ENCODE measurements at places on chromosomes 5 and 9.

- no peak for DNase-seq
Observed at GRCh38 chr5:93598091-93599000, 15.3 kb downstream of the NR2F1 start.

DNA sequence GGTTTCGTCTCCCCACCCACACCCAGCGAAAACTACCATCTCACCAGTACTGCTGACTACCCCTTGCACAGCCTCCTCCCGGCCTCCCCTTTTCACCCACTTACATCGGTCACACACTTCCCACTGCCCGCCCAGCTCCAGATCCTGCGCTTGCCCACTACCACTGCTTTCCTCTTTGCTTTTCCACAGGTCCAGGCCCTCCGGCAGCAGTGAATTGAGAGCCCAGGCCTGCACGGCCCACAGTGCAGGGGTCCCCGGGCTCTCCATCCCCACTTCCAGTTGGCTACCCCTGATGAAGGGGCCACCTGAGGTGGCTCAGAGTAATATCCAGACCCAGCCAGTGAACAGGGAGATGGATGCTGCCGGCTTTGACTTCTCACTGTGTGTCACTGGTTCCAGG lies 120.2 kb upstream of the FSTL4 start:
- no peak for DNase-seq

DNA sequence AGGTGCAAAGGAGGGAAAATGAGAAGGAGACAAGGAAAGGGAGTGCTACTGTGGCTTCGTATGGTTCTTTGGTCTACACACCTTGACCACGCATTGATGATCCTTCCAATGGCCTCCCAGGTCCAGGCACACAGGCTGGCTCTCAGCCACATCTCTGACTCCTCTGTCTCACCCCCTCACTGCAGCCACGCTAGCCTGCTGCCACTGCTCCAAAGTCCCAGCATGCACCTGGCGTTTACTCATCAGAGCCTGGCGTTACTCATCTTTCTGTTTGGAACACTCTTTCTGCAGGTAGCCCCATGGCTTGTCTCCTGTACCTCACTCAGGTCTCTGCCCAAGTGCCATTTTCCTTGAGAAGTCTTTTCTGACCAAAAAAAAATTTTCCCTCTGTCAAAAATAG lies 195.5 kb downstream of the SNCAIP start:
- no peak for DNase-seq

- no peak for DNase-seq
Observed at GRCh38 chr5:170590566-170590965, 86.7 kb downstream of the KCNIP1 start.

- no peak for DNase-seq
Observed at GRCh38 chr5:151683986-151684588, 2.6 kb downstream of the SPARC start.

DNA sequence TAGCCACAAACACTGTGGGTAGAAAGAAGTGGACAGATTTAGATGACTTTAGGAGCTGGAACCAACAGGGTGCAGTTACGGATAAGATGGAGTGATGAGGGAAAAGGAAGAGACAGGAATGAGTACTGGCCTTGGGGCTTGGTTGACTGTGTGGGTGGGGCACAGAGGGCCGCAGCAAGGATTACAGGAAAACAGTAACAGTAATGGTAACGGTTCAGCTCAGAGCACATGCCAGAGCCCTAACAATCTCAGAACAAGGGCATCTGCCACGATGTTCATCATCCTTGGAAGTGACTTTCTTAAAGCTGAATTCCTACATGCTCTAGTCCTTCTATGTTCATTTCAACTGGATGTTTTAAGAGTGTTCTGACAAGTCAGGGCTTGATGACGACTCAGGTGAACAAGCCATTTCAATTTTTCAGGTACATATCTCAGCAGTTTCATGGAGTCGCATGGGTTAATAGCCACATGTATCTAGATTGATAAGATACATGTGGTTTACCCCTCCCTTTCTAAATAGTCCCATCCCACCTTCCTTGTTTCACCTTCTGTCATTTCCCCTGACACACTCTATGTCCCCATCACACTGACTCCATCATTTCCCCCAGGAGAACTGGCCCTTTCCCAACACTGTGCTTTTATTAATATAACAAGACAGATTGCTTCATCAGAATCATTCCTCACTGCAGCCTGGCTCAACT lies 65.0 kb downstream of the CEMIP2 start:
- DNase-seq: no peak

DNA sequence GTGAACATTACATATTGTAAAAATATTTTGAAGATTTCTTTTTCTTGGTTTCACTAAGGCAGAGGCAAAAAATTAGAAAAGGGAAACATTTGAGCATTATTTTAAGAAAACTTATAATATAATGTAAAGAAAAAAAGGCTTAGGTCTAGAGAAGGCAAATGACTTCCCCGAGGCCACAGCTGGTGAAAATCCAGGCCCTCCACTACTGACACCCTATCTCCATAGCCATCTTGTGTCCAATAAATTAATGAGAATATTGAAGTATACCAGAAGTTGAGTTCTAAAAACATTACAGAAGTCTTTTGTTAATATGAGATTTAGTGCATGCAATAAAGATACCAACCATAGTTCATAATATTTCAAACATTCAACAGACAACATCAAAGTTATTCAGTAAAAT lies 459.9 kb upstream of the RORB start:
- no peak for DNase-seq

DNA sequence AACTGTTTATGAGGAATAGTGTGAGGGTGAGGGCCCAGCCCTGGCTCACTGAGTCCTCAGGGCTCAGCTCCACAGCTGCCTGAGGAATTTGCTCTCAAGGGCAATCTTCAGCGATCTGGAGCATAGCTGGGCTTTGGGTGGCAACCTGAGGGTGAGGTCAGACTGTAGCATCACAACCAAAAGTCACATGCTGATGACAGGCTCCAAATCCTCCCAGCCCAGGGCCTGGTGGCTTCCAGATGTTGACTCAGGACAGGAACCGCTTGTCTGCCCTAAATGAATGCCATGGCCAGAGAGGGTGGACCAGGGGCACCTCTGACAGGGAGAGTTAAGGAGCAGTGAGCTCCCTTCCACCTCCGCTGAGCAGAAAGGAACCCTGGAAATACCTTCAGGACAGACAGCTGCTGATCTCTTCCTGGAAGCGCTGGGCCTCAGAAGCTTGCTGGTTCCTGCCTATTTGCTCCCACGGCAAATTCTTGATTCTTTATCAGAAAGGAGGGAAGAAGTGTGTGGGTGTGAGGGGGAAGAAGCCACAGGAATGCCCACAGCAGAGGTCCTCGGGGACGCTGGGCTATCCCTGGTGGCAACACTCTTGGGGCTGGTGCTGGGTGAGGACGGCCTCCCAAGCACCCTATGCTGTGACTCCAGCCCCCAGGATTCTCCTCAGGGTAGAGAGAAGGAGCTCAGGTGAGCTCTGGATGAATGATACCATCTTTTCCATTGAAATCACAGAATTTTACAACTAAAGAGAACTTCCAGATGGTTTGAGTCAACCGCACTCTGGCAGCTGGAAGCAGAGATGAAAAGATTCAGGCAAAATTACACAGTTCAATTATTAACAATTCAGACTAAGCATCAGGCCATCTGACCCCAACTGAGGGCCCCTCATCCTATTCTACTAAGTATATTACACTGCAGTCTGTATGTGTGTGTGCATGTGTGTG lies 13.8 kb upstream of the CTSL start:
- no peak for DNase-seq

DNA sequence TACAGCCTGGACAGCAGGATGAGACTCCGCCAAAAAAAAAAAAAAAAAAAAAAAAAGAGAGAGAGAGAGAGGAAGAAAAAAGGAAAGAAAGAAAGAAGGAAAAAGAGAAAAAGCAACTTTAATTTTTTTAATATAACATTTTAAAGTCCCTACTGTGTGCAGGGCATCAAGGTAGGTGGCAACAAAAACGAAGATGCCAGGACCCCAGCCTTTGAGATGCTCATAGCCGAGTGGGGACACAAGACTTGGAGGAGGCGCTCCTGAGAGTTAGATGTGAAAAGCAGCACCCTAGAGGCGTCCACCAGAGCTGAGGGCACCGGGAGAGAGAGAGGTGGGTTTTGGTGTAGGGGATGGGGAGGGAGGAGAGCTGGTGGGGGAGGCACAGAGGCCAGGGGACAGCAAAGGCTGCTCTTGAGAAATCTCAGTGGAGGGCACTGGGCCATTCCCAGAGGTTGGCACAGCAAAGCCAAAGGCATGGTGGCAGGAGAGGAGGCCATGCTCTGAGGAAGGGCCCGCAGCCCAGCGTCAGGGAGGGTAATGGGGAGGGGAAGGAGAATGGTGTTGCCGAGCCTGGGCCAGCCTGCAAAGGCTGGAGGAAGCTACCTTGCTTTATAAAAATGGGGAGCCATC lies 135.6 kb downstream of the C9orf50 start:
- no peak for DNase-seq

DNA sequence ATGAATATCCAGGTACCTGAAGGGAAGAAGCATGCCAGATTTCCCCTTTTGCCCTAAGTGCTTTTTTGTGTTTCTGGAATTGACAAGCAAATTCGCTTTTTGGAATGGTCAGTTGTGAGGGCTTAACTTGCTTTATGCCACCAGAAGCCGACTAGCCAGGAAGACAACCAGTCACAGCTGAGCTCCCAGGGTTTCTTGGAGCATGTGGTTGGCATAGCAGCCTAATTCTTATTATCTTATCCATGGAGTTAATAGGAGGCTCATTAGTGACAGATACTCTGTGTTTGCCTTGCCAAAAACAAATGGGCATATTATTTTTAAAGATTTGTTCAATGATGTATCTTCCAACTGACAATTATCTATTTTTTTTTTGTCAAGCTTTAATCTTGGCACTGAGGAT lies 500.7 kb downstream of the PTPRD start:
- DNase-seq: no peak

- no peak for DNase-seq
Observed at GRCh38 chr5:119342406-119342805, 13.4 kb upstream of the TNFAIP8 start.

DNA sequence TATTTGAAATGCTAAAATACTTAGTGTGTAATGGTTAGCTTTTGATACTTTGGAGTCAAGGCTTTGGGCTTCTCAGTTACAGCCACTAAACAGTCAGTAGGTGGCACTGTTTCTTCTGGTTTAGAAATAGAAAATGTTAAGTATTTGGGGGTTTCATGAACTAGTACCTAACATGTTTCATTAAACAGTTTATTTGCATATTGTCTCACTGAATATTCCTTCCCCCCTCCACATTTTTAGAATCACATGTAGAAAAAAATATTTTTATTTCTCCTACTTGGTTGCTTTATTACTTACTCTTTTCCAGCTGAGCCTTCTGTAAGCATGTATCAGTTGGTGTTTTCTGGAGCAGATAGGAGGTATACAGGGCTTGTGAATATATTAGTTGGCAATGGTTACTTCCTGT lies 48.0 kb downstream of the IPO11 start:
- no peak for DNase-seq

DNA sequence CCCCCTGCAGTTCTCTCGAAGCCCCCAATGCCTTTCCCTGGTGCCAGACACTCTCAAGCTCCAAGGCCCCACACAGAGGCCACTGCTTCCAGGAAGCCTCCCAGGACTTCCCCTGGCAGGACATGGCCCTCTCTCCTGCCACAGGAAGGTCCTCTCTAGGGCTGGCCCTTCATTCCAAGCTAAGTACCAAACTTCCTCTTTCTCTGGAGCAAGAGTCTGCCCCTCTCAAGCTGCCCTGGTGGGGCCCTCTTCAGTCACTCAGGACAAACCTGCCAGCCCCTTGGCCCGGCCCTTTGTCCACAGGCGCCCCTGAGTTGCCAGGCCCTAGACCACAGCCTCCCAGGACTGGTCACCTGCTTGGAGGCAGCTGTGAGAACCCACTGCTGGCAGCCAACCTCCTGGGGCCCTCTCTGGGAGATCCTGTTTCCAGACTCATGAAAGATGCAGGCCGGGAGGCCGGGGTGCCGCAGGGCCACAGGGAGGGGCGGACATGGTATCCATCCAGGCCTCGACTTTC lies 6.6 kb downstream of the NINJ1 start:
- DNase-seq: no peak

DNA sequence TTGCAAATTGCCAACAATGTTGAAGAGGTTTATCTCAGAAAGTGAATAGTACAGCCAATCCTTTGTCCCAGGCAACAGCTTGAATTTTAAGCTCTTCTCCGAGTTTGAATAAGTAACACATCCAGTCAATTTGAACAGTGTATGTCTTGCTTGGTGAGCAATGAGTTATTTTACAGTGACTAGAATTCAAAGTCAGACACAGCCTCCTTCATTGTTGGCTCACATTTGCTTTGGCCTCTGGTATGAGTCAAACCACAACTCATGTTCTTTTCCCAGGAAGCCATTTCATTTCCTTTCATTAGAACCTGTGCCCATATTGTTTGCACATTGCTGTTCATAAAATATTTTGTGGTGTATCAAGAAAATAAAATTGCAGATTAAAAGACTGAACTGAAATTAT lies 622.0 kb upstream of the DAB2 start:
- DNase-seq: no peak

- DNase-seq: no peak
Observed at GRCh38 chr5:155434267-155434666, 420.7 kb downstream of the KIF4B start.

- DNase-seq: no peak
Observed at GRCh38 chr5:23029290-23029689, 176.1 kb upstream of the CDH12 start.

DNA sequence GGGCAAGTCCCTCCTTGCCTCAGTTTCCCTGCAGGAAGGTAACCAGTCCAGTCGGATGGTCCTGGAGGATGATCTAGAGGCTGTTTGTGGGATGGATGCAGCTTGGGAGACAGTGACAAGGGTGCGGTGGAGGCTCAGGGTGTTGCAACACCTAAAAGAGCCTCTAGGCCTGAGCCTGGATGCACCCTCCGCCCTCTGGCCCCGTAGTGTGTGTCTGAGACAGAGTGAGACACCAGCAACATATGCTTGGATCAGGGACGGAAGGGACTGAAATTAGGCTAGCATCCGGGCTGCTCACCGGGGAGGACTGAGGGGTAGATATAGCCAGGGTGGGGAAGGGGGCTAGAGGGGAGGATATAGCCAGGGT lies 1.1 kb downstream of the CRAT start:
- DNase-seq: peak; percentile 58

DNA sequence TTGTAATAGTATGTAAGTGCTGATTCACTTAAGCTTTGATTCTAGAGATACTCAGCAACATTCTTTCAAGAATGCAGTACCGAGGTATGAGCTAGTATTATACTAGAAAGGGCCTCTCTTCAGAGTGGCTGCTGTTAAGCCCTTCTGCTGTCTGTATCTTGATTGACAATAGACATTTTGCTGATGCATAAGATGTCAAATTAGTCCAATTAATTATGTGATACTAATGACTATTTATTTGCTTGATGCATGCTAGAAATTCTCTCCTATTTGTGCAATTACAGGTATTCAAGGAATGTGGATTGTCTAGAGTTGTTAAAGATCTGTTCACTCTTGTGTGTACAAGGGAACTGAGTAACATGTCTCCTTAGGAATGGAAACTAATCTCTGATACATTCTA lies 92.3 kb upstream of the PTGER4 start:
- DNase-seq: no peak
